ENCODE measurements at places on chromosomes 5 and 9.

- peak; percentile 90 for DNase-seq
Observed at GRCh38 chr9:105299190-105299854, 54.9 kb downstream of the SLC44A1 start.

DNA sequence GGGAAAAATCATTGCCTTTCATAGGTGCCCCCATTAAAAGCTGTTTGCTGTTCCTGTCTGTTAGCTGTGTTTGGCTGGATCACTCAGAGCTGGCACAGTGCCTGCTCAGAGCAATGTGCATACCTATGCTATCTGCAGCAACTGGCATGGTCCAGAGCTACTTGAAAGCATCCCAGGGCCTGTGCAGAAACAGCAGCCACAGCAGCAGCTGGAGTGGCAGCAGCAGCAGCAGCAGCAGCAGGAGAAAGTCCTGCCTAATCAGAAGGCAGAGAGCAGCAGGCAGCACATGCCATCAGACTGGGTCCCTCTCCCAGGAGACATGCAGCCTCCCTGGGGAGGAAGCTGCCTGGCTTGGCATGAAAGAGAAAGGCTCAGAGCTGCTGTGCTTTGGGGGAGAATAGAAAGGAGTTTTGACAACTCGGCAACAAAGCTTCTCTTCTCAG lies 243.8 kb upstream of the WWC1 start:
- no peak for DNase-seq

GRCh38 chr5:111229871-111230810 lies 6.0 kb downstream of the CAMK4 start:
- no peak for DNase-seq

DNA sequence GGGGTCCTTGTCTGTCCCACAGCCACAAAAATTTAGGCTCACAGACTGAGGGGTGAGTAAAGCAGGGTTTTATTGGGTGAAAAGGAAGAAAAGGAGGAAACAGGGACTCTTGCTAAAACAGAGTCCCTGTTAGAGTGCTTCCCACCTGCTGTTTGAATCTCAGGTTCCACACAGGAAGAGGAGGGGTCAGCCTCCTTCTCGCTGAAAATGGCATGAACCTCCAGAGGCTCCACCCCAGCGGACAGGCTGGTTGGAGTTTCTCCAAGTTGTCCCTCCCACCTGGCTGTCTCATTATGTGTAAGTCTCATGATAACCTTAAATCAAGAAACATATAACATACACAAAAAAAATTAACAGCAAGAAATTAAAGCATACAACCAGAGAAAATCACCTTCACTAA lies 28.3 kb upstream of the UHRF2 start:
- no peak for DNase-seq

DNA sequence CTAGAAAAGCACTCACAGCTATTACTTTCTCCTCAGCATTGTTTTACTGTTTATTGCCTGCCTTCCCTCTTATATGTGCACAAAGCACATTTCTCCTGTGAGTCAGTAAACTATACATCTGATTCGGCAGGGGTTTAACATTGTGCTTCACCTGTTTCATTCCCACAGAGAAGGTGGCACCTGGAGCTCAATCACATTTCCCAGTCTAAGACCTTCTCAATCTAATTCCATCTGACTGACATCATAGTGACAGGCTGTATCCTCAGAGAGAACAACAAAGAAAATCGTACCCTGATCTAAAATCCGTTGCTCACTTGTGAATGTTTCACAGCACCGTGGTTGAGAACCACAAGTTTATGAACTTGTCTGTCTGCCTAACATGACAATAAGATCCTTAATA lies 92.4 kb upstream of the CAST start:
- DNase-seq: peak; percentile 43

DNA sequence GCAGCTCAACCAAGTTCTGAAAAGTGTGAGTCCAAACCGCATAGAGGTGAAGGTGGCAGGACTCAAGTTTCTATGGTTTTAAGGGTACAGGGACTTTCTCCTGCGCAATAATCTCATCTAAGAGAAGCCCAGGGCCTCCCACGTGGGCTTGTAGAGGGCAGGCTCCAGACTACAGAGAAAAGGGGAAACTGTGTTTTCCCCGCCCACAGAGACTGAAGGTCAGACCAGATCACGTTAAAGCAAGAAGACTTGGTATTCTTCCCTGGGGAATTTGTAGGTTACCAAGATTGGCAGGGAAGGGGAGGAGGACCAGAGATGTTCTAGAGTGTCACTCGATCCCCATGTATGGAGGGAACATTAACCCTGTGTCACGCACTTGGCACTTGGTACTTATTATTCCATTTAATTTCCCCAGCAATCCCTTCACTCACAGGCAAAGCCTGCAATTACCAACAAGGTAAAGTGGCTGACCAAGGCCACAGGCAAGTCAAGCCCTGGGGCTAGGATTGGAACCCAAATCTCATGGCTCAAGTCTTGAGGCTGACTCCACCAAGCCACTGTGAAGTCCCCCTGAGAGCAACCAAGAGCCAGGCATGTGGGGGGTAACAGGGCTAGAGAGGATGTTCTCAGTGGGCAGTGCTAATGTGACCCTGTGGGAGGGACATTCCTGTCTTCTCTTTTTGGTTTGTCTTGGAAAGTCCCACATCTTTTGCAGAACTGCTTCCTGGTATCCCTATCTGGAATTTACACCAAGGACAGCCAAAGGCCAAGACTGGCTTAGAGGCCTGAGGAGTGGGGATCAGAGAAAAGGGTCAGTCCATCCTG lies 18.3 kb upstream of the NEK6 start:
- DNase-seq: no peak

DNA sequence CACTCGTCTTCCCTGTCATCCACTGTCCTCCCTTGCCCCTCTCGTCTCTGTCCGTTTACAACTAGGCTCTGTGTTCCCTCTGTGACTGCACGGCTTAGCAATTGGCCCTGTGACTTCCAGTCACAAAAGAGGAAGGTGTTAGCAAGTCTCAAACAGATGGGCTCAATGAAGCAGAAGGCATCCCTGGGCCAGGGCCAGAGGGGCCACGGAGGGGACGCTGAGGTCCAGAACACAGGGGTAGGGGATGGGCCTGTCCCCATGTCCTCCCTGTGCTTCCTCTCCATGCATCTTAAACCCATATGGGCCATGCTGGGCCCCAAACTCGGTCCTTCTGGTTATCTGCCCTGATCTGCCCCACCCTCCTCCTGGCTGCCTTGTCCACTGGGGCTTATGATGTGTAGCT lies at the start of gene CD72:
TSS of gene CD72 (minus strand) at position 89 of the 403 bp plus-strand sequence. CDS start 110 bp downstream, outside the sequence.
- no peak for DNase-seq

GRCh38 chr9:134210908-134211810 lies 46.8 kb upstream of the RNU6ATAC start:
- no peak for DNase-seq

GRCh38 chr9:114282926-114283325 lies 40.0 kb upstream of the ORM1 start:
- peak; percentile 92 for DNase-seq

GRCh38 chr9:5871785-5872184 lies 18.9 kb upstream of the MLANA start:
- no peak for DNase-seq

DNA sequence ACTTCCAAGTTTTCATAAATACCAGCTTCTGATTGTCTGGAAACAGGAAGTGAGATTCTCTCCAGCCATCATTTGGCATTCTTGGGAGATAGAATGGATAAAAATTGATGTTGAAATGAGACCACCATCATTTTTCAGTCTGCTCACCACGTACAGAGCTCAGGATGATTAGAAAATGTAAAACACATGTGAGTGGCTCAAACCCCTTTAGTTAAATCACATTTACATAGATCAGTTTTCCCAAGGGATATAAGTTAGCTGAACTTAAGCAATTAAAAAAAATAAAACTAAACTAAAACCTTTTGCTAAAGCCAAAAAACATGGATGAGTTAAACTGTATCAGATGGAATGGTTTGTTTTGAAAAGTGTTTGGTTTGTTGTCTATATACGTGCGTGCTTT lies 37.1 kb upstream of the GDNF start:
- no peak for DNase-seq

DNA sequence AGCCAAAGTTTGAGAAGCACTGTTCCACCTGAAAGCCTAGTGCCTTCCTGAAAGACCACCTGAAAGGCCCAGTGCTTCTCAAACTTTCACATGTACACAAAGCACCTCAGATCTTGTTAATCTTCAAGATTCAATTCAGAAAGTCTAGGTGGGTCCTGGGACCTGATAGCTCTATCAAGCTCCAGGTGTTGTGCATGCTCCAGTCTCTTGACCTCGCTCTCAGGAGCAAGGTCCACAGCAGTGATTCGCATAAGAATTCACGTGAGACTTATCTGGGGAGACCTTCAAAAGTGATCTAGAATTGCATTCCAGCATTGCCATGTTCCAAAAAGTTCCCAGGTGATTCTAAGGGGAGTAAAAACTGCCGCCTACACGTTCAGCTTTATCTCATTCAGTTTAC lies 102.1 kb downstream of the PIK3R1 start:
- DNase-seq: no peak

DNA sequence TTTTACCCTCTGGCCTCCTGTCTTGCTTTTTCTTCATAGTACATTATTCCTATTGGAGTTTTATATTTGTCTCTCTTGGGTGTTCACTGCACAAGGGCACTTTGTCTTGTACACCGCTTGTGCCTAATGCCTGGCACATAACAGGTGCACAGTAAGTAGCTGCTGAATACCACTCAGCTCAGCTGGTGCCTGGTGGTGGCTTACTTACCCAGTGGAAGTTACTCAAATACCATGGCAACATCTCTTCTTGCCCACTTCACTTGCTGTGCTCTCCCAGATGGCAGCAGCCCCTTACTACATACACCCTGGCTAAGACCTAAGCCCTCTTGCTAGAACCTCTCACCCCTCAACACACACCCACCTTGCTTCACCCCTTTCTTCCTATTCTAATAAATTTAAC lies 11.3 kb upstream of the SKP1 start:
- no peak for DNase-seq

GRCh38 chr9:72614067-72614466 lies 92.7 kb downstream of the TMC1 start:
- DNase-seq: no peak

- no peak for DNase-seq
Observed at GRCh38 chr5:18113721-18114120, 479.5 kb downstream of the TAF11L14 start.

DNA sequence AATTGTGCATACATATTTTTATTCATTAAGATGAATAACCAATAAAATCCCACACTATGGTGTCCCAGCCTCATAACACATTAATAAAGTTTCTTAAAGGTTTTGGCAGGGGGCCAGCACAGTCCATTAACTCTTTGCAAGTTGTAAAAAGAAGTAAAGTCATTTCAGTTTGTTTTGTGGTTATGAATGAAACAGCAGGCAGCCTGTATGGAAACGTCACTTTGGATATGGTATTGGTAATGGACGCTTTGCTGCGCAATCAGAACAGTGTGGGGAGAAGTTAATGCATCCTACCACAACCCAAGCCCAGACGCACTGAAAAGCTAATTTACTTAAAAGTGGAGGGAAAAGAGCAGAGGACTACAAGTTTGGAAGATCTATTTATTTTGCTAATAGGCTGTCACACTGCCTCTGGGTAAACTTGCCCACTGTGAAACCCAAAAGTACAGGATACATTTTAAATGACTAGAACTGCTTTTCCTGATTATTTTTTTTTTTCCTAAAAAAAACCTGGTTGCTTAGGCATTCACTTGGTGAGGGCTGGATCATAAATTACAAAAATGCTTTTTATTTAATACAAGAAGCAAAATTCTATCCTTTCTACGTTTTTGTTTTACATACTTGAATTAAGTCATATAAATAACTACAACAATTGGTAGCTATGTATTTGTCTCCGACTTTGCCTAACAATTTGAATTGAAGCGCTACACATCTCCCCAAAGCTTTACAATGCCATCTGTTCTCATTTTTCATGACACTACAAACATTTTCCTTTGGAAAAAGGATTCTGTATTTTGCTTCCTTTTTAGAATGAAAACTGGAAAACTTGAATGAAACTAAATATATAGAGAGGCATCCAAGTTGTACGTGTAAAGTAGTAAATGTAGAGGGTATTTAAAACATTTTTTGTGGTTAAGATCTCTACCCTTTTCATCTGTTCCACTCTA lies 104.3 kb downstream of the NFIB start:
- no peak for DNase-seq

- DNase-seq: no peak
Observed at GRCh38 chr9:81156381-81156780, 533.0 kb downstream of the TLE1 start.

DNA sequence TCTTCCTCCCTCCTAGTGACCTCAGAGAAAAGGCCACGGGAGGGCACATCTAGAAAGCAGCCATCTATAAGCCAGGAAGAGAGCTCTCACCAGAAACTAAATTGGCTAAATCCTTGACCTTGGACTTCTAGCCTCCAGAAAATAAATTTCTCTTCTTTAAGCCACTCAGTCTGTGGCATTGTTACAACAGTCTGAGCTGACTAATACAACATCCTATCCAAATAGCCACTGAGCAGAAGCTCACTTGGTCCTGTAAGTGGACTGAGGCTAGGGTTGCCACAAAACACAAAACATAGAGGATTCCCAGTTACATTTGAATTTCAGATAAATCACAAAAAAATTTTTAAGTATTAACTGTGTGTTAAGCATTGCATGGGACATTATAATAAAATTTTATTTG lies 383.4 kb downstream of the MLLT3 start:
- DNase-seq: no peak

DNA sequence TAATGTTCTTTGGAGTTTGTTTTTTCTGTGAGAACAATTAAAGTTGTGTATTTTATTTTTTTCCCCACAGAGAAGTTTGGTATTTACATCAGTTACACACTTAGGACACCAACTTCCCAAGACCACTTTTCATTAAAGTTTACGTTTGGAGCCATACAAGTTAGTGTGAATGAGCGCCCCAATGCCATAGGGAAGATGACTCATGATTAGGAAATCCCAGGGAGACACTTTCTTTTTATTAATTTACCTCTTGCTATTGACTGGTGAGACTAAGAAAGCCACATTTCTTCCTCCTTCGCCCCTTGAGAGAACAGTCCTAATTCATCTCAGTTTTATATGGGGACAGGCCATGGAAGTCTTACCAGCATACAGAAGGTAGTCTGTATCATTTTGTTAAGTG lies 57.1 kb downstream of the EDIL3 start:
- DNase-seq: no peak

DNA sequence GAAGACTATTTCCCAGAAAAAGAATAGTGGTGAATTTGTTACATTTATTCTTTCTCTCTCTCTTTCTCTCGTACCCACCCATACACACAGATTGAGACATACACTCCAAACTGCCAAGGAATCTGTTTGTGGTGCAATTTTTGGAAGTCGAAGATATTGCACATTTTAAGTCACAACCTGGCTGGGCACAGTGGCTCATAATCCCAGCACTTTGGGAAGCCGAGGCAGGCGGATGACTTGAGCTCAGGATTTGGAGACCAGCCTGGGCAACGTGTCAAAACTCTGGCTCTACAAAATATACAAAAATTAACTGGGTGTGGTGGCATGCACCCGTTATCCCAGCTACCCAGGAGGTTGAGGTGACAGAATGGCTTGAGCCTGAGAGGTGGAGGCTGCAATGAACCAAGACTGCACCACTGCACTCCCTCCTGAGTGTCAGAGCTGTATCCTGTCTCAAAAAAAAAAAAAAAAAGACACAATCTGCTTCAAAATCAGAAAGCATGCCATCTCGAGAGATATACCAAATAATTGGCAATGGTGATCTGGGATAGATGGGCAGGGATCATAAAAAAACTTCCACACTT lies 19.2 kb upstream of the PLIN2 start:
- DNase-seq: no peak

All from foreskin keratinocyte (primary cell).